ENCODE measurements at places on chromosomes 7 and 10.

DNA sequence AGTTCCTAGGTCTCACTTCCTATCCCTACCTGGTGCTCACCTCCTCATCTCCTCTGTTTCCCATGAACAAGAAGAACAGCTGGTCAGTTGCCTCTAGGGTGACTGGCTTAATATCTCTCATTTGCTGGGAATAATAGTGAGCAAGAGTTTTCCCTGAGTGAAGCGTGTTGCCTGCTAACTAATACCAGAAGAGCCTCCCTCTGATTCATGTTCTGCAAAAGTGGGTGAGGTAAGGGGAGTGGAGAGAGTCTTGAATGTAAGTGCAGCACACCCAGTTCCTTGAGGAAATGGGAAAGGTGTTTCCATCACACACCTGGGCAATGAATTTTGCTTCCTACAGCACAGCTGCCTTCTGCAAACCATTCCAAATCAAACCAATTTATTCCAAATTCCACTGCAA is 29.6 kb downstream of the FZD1 start:
- no peak for DNase-seq

DNA sequence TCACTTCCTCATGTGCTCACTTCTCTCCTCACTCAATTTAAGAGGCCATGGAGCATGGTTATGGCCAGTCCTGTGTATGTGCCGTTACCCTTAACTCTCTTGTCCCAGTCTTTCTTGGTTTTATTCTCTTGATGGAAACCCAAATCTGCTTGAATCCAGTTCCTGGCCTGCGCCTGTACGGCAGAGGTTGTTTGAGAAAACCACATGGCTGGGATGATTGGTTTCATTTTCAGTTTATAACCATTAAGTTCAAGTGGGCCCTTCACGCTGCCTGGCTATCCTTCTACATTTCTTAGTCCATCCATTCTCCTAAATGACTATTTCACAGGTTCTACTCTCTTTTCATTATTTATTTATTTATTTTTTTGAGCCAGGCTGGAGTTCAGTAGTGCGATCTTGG is 1.6 kb upstream of the ZNF239 start:
- DNase-seq, result no peak

DNA sequence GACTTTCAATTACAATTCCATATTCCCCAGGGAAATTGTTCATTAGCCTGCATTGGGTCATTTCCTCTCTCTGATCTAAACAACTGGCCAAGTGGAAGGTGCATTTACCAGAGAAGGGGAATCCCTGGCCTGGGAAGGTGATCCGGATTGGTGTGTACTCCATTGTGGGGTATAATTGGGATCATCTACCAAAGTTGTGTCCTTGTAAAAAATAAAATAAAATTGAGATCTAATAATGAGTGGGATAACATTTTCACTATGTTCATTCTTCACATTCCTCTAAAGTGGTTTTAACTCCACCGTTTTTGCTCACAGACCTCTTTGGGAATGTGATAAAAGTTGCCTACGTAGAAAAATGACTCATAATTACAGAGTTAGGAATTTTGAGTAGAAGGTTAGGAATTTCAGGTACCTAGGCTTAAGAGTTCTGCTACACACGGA is 22.8 kb downstream of the ARL5B start:
- no peak for DNase-seq

DNA sequence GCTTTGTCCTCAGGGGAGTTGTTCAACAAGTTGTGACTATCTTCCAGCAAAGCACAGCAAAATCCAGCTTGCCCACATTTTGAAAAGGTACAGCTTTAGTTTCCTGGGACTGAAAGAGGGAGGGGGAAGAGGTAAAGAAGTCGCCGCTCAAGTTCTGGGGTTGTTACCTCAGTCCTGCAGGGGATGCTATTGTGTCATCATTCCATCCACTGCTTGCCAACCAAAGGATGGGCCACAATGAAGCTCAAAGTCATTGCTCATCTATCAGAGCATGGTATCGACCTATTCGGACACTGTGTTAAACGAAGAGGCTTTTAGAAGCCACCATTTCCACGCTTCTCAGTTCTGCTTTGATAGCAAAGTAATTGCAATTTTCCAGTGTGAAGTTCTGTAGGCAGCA is 34.3 kb downstream of the NPY start:
- DNase-seq, result no peak

DNA sequence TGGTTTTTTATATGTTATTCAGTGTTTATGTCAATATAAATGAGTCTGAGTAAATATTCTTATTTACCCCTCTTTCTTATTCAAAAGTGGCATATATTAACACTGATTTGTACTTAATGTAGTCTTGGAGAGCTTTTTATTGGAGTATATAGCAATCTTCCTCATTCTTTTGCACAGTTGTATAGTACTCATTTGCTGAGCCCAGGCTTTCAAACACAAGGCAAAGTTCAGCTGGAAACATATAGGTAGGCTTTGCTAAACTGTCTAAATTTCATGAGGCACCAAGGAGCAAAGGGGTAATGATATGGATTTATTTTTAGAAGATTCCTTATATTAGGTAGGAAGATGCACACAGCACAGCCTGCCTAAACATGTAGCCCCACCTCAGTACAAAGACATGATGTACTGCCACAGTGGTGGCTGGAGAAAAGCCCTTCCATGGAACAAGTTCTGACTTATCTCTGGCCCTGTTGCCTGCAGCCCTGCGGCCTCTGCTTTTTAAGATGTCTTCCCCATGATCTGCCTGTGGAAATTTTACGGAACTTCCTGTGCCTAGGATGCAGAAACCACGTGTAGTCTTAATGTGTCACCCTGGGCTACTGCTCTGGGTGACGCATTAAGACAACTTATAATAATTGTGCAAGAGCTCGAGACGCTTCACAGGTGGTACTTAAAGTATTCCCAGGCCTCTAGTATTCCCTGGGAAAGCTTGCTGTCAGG is 9.6 kb upstream of the PDCD4 start:
- no peak for DNase-seq

DNA sequence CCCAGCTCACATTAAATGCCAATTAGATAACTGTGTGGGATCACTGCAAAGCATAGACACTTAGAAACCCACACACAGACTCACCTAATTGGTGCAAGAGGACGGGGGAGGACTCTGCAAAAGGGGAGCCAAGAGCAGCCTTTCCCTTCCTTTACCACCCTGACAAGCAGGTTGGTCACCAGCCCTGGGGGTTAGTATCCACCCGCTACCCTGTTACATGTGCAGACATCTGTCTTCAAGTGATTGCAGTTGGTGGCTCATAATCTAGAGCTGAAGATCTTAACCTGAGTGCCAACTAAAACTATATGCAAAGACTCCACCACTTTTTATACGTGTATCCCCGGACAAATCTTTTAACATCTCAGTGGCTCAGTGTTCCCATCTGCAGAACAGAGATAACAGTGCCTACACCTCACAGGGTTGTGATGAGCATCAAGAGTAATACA is 56.9 kb downstream of the SORBS1 start:
- DNase-seq, result no peak

DNA sequence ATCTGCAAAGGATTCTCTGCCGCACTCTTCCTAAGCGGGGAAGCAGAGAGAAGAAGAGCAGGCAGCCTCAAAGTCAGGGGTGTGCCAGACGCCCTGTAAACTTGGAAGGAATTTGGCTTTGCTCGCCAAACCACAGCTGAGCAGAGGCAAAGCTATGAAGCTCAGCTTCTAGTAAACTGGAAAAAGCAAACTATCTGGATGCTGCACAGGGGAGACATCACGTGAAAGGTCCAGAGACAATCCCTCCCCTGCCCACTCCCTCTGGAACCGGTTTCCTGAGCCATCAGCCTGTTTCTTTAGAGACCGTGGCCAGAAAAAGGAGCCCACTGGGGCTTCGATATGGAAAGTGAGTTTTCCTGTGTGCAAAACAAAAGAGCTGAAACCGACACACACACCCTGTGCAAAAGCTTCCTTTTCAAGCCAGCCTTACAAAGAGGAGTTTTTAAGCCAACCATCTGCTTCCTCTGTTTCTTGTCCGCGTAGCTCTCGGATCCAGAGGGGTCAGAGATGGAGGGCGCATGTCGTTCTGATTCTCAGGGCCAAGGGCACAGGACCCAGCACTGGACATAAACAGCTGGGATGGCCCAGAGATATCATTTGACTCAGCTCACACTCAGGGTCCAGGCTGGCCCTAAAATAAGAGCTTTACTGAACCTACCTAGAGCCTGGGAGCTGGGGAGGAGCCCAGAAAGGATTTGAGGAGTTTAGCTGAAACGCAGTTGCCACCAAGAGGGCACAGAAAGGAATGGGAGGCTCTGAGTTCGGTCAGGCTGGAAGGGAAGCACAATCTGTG is 58.2 kb upstream of the DNAAF5 start:
- no peak for DNase-seq

- DNase-seq, result no peak
Observed at GRCh38 chr7:132451161-132451560, 125.1 kb downstream of the PLXNA4 start.

GRCh38 chr7:83946801-83947200 is 247.8 kb downstream of the SEMA3A start:
- no peak for DNase-seq

DNA sequence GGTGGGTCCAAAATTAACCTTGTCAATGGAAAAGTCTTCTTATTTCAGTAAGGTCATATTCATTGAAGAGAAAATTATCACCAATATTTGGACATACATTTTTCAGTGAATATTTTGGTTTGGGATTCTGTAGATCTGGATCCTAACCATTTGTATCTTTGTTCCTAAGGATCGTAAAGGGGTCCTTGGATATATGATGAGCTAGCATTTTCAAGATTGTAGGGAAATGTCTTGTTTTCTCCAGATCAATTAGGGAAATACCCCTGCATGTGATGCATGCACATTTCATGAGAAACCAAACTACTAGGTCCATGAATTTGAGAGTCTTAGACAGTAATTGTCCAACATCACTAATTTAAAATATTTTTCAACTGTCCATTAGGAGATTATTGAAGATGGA is 18.0 kb downstream of the DNTT start:
- DNase-seq, result no peak

GRCh38 chr7:6649241-6649961 is 12.3 kb downstream of the ZNF316 start:
- no peak for DNase-seq

DNA sequence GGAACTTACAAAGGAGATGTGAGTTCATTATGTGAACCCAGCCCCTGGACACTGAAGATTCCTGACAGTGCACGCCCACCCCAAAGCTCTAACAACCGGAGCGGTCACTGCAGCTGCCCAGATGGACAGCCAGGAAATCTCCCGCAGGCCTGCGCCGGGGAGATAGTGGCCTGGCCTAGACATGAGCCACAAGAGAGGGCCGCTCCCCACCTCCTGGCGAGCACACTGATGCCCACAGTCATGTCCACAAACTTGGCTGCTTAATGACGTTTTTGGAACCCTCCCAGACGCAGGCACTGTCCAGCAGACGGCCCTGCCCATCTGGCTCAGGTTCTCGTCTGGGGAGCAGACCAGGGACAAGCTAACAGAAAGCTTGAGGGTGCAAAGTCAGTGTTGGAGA is 34.2 kb downstream of the TCERG1L start:
- DNase-seq, result no peak

DNA sequence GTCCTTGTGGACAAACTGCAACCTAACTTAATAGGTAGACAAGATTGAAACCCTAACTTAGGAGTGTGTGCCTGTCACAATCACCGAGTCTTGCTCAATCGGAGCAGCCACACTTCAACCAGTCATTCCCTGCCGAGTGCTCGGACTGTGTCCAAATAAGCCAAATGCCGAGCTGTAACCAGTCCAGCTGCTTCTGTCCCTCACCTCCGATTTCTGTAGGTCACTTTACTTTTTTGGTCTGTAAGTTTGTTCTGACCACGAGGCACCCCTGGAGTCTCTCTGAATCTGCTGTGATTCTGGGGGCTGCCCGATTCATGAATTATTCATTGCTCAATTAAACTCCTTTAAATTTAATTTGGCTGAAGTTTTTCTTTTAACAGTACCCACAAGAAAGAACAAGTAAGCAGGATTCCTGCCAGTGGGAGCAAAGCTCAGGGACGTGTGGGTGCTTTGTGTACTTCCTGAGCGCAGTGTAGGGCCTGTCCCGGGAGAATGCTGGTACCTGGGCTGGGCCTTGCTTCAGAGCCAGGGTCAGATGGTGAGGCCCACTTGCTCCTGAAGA is 140.1 kb downstream of the ACTR3B start:
- no peak for DNase-seq

DNA sequence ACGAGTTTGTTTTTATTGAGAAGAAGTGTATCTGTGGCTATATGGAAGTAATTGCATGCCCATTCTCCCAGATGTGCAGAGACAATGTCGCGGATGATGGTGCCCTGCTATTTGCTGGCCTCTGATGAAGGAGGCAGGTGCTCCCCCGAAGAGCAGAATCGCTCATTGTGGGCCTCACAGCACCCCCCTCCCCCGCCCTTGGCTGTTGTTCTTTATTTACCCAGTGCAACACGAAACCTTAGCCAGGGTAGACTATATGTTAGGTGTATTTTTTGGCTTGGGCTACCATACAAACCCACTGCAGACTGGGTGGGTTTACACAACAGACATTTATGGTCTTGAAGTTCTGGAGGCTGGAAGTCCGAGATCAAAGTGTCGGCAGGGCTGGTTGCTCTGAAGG is 3.4 kb upstream of the ADCY1 start:
- DNase-seq, result no peak

DNA sequence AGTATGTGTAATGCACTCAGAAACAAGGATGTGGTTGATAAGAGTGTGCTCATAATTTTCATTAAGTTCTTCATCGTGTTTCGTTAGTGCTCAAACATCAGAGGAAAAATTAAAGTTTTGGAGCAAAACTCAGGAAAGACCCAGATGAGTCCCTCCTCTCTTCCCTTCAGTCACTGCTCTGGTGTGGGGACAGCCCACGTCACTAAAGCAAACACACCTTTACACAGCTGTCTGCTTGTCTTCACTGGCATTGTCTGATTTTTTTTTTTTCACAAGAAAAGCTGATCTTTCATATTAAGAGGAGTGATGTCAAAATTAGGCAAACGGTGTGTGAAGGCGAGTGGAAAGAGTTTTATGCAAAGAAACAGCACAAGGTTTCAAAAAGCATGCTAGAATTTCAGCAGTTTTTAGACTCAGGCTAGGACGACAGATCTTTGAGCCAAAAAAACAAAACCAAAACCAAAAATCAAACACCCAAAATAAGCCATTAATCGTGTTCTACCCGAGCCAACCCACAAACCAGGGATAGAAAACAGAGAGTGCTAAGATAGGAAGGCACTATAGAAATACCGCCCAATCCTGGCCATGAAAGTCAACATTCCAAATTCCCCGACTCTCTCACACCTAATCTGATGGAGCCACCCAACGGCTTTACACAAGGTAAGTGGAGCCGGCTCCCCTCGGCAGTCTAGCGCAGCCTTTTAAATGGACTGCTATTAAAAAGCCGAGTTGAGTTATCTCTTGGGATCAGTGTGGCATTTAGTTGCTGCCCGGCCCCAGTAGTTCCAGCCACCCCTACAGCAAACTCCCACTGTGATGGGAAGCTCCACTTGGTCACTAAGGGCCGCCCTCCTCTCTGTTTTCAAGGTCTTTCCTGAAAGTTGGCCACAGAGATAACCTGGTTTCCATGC is 27.9 kb upstream of the GATA3 start:
- no peak for DNase-seq

Data from KG1 (cell line).